ENCODE measurements at places on chromosomes 3 and 15. TPM values are rescaled to one million over a fixed set of nuclear protein-coding genes. Genes with fewer than 3 reads are reported as not detected.
A peak's percentile ranks its signal among the peaks of the same experiment; 100 is the strongest.

KNG1 gene
- total RNA-seq: not detected

AHSG gene
- total RNA-seq: not detected

NME9 gene
- total RNA-seq: not detected

GMPPB gene
- total RNA-seq: 21.9 TPM

CLDN1 gene
- total RNA-seq: 0.62 TPM

NCEH1 gene
- total RNA-seq: 25.8 TPM

SATB1 gene
- 6.7 TPM for total RNA-seq

MYO5A gene
- 27.0 TPM for total RNA-seq

GRCh38 chr15:22786868-22787698, 639 bp downstream of the NIPA1 start:
- DNase-seq: peak; percentile 19

- peak; percentile 83 for DNase-seq
Measured at GRCh38 chr3:69116897-69117296, 5.5 kb downstream of the LMOD3 start.

DNA sequence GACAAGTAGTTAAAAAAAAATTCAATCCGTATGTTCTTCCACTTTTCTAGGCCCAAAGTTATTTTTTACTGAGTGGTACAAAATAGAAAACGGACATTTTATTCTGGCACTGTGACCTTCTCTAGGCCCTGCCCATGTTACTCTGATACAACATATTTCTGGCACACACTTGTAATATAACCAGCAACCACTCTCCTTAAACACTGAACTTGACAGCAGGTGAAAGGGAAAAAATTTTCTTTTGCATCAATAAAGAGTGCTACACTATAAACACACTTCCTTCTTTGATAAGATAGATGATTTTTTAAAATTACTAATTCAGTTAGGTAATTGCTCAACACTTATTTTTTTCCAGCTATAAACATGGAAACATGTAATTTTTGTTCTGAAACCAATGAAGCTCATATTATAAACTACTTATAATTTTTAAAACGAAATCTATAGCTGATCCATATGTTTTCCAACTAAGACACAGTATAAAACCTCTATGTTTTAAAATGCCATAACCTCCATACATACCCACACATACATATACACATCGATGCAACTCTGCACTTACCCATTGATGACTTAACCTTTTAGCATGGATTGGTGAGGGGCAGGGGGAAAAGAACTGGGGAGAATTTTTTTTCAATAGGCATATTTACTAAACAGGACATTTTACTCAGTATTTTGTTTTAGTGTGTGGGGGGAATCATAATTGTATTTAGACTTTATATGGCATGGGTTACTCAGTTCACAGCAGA, 5.3 kb upstream of the CTNNB1 start:
- DNase-seq: no peak

GRCh38 chr3:8317661-8318649, 183.7 kb upstream of the LMCD1 start:
- DNase-seq: no peak

DNA sequence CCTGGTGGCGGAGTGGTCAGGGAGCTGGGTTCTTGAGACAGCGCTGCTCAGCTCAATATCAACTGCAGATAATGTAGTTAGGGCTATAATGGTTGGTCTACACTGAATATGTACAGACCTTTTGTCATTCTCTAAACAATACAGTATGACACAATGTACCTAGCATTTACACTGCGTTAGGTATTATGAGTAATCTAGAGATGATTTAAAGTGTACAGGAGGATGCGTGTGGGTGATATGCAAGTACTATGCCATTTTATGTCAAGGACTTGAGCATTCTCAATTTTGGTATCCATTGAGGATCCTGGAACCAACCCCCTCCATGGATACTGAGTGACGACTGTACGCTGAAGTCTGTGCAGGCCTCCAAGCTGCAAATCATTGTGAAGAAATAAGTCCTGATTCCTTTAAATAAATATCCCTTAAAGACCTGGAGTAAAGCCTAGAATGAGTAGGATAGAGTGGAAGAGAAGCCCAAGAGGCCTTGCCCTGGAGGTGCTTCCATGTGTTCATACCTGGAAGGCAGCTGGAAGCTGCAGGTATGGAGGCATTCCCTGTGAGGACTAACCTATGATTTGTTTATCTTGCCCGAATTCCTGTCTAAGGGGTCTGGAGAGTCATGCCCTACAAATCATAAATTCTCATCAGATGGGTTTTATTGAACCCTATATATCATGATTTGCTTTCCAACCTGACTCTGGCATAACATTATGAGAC, 15.7 kb upstream of the RTP1 start:
- no peak for DNase-seq

DNA sequence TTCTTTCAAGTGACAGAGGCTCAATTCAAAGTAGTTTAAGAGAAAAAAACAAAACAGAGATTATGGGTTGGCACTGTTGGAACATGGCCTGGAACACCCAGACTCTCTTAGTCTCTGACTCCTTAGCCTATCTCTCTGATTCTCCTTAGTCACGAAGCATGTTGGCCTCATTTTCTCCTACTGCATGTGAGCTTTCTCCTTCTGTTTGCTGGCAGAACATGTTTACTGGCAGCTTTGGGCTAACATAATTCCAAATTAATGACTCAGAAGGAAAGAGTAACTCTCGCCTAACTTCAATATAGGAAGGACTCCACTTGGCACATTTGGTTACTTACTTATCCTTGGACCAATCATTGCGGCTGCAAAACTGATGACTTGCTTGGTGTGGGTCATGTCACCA, 21.7 kb upstream of the CCDC39 start:
- DNase-seq: peak; percentile 1

- DNase-seq: no peak
Measured at GRCh38 chr15:48757661-48758060, 53.2 kb downstream of the CEP152 start.

- DNase-seq: no peak
Measured at GRCh38 chr15:90674476-90674875, 42.7 kb upstream of the BLM start.

GRCh38 chr3:79383402-79384012, 384.3 kb downstream of the ROBO1 start:
- DNase-seq: peak; percentile 14

DNA sequence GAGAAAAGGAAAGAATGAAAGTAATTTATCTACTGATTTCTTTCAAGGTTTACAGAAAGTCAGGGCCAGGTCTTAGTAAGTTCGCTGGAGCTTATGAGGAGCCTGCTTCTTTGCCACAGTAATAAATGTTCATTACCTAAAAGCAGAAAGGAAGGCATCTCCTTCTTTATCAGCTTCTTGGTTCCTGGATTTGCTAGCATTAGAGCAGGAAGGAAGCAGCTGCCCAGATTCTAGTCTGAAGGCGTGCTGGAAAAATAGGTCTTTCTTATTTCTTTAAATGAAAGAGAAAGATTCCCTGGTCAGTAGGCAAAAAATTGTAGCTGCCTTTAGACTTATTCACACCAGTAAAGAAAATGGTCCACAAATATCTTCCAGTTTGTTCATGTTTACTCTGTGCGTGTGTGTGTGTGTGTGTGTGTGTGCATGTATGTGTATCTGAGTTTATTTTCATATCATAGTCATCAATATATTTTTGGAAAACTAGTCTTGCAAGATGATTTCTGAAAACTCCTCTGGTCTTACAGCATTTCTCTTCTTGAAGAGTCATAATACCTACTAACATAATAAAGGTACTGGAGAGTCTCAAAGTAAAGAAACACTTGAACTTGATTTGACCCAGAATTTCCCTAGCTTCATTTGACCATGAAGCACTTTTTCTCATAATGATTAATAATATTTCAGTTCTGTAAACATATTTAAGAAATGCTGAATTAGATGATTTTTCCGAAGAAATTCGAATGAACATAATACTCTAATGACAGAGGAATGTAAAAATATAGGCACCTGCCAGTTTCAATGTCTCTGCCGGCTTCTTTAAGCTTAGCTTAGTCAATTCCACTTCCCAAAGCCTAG, 255.3 kb upstream of the ZPLD1 start:
- peak; percentile 22 for DNase-seq

GRCh38 chr3:4503050-4503449, 9.9 kb downstream of the ITPR1 start:
- no peak for DNase-seq

DNA sequence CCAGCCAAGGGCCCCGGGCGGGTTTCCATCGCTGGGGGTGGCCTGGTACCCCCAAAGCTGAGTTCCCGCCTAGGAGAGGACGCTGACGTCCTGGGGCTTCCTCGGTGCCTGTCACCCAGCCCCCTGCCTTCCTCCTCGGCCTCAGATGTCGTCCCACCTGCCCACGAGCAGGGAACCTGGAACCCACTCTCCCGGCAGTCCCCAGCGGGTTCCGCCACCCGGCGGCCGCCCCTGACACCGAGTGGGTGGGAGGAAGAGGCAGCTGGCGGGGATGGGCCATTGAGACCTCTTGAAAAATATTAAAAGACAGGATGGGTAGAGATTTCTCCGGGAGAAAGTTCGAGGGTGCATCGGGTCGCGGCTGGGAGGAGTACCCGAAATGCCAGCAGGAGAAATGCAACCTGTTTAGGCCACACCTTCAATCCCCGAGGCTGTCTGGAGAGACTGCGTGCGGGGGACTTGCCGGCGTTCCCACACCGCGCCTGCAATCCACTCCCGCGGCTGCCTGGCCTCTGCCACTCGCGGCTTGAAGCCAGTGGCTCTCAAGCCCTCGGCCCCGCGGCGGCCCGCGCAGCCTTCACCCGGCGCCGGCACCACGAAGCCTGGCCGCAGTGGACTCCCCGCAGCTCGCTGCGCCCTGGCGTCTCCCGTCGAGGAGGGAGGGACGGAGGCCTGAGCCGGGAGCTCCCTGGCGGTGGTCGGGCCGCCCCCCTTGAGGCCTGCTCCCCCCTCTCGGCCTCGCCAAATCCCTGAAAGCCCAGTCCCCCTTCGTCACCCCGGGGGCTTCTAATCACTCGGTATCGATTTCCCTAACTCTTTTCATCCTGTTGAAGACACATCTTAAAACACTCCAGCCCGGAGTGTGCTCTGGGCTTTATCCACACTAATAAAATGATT, 8.6 kb upstream of the NR2F2 start:
- no peak for DNase-seq

DNA sequence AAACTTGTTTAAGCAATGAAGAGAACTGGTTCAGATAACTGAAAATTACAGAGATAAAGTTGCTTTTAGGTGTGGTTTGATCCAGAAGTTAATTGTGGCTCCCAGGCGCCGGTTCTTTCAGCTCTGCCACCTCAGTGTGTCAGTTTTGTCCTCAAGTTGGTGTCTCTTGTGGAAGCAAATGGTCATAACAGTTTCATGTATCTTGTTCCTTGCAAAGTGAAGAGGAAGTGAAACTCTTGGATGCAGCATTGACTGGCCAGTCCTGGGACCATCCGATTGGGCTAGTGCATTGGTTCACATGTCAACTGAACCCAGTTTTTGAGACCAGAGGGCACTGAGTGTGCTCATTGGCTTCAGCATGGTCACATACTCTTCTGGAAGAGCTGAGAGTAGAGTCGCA, 181.4 kb upstream of the GRM7 start:
- DNase-seq: no peak

- DNase-seq: no peak
Measured at GRCh38 chr3:42159147-42159546, 68.0 kb downstream of the TRAK1 start.

DNA sequence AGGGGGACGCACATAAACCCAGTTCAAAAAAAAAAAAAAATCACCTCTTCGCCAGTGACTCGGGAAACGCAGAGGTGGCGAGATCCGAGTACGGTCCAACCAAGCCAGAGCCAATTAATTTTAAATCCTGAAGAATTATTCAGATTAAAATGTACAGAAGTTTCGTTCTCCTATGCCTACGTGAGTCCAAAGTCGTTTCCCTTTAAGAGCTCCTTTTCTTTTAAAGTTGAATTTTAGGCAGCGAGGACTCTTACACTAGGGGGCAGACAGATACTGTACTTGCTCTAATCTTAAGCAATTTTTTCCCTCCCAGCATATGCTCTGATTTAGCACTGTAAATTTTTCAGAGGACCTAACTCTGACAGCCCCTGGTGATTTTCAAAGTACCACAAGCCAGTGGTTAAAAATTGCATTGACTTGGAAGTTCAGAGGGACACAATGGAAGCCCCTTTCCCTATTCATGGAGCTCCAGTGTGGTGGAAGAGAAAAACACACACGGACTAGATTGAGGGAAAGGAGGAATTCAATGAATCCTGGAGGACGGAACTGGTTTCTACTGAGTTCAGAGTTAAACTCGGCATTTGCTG, 3.3 kb upstream of the NR2F2 start:
- peak; percentile 87 for DNase-seq

- DNase-seq: peak; percentile 41
Measured at GRCh38 chr3:65597226-65597951, 441.3 kb downstream of the MAGI1 start.

DNA sequence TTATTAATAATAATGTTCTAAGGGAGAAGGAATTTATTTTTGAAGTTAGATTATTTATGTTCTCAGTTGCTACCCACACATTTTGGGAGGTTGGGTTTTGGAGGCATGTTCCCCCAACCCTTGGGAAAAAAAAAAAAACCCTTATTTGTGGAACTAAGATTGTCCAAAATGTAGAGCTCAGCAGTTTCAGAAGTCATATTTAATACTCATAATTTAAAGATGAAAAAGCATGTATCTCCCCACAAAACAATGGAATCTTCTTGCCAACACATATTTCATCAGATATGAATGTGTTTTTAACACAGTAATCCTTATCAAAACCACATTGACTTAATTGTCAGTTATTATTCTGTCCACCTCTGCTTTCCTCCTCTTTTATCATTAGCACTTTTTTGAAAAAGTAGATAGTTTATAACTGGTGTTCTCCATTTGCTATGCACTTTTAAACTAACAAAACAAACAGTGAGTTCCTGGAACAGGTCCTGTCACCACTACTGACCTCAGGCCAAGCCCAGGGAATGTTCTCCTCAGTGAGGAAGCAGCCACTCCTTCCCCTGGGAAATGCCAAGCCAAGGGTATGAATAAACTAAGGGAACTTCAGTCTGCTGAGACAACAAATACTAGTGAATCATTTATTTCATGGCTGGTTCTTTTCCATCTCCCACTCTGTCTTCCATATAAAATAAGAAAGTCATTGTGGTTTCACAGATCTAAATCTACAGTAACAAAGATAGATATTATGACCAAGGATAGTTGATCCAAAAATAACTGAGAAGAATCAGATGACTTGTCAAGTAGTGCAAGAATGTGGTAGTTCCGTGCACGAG, 414.4 kb upstream of the ALCAM start:
- DNase-seq: peak; percentile 94

- peak; percentile 83 for DNase-seq
Measured at GRCh38 chr3:135965506-135966270, at the start of gene PPP2R3A. Gene PPP2R3A, plus strand, starts transcription at chr3:135965728. Its CDS starts 35,771 bp downstream, at chr3:136001499.

GRCh38 chr15:23854203-23854911, 167.3 kb upstream of the NDN start:
- DNase-seq: no peak

DNA sequence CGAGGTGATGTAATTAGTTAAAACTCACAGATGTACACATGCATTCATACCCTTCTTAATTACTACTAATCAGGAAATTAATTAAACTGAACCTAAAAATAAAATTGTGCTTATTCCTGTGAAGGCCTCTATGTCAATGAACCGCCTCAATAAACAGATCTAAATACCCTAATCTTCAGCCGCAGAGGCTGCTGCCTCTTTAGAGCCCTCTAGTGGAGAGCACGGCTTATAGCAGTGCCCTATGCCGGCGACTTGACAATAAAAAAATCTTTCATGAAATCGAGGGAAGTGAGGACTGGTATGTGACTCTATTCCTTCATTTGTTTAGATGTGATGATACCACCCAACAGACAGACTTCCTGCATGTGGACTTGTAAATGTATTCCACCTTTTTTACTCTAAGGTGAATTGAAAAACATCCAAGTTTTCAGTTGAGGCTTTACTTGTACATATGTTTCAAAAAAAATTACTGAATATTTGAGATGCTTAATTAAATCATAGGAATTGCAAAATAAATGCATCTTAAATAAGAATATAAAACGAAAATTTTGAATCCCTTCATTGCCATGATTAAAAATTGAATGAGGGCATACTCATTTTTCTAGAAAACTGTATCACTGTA, 8.3 kb upstream of the EPHA3 start:
- peak; percentile 60 for DNase-seq

Data from myocyte (in vitro differentiated cells).